ENCODE measurements at places on chromosomes 13 and 19. TPM values are rescaled to one million over a fixed set of nuclear protein-coding genes. Genes with fewer than 3 reads are reported as not detected.
A peak's percentile ranks its signal among the peaks of the same experiment; 100 is the strongest.

The TRAPPC5 gene
- 234 TPM for polyA plus RNA-seq

The C5AR1 gene
- not detected for polyA plus RNA-seq

The KCNRG gene
- polyA plus RNA-seq = 0.66 TPM

The KLK2 gene
- 0.47 TPM for polyA plus RNA-seq

The MISP gene
- not detected for polyA plus RNA-seq

The RASGRP4 gene
- not detected for polyA plus RNA-seq

The EFNB2 gene
- not detected for polyA plus RNA-seq

The FBXW9 gene
- 5.7 TPM for polyA plus RNA-seq

The NKPD1 gene
- polyA plus RNA-seq = not detected

- DNase-seq = no peak
Observed at GRCh38 chr13:73138638-73139491, 80.1 kb downstream of the KLF5 start.

GRCh38 chr19:1076951-1077350 is 10.0 kb downstream of the ARHGAP45 start:
- peak; percentile 94 for DNase-seq

DNA sequence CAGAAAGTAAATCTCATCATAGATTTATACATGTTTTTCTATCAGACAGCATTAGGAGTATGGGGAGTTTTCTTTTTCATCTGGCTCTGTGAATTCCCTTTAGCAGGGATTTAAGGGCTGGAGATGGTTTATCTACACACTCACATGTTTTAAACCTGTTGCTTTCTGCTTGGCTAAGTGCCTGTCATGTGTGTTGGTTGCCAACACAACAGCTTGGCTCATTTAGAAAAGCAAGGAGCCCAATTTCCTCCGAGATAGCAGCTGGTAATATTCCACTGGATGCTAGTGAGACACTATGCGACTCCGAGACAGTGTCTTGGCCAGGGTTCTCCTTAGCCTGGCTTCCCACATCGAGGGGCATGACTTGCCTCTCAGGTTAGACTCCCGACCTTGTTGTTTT is 83.3 kb downstream of the KLF5 start:
- DNase-seq = no peak

- DNase-seq = no peak
Observed at GRCh38 chr13:49459580-49459979, 15.5 kb downstream of the SETDB2 start.

DNA sequence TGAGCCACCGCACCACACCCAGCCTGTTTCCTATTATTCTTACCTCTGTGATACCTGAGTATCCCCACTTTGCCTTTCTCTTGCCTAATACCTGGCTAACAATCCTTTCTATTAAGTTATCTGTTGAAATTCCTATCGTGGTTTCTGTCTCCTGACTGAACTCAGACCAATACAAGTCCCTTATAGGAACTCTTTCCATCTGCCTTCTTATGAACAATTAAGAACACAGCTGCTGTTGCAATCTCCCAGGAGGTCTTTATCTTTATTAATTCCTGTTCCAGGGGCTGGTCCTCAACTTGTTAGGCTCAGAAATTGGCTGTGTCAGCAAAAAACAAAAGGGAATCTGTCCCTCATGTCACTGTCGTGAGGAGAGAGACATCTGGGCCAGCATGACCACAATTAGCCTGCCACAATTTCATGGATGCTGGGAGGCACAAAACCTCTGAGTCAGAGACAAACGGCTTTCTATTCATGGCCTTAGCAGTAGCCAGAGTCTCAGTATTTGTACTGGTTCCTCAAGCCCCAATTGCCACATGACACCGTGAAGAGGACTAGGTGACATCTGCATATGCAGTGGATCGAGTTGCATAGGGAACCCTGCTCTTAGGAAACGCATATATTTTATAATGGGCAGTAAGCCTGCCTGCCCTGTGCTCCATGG is 58.2 kb downstream of the NUFIP1 start:
- DNase-seq = no peak

GRCh38 chr13:81116461-81117282 is 775.7 kb upstream of the SPRY2 start:
- no peak for DNase-seq

- DNase-seq = no peak
Observed at GRCh38 chr13:79090552-79091124, 315.4 kb downstream of the RBM26 start.

GRCh38 chr19:48872884-48873475 is 759 bp downstream of the PPP1R15A start:
- peak; percentile 82 for DNase-seq

DNA sequence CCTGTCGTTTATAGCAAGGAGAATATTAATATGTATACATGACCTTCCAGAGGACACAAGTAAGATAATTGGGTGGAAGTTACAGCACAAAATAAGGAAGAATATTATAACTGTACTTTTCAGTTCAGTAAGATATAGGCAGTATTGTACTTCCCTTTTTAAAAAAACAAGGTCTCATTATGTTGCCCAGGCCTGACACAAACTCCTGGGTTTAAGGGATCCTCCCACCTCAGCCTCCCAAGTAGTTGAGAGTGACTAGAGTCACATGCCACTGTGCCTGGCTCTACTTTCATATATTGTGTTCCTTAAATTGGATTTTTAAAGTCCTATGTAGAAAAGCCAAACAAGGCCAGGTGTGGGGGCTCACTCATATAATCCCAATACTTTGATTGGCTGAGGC is 19.5 kb upstream of the MAB21L1 start:
- DNase-seq = no peak

DNA sequence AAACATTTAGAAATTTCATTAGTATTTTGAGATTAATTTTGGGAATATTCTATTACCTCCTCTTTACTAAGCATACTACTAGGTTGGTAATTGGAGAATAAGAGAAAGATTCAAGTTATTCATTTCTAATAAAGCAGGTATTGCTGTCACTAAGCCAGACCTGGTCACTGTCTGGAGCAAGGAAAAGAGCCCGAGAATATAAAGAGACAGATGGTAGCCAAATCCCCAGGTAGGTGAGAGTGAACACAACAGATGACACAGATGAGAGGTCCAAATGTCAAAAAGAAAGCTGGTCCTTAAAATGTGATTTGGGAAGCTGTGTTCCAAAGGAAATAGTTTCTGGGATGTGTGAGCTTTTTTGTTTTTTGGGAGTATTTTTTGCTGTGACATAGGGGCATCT is 128.6 kb downstream of the ZNF100 start:
- DNase-seq = no peak

DNA sequence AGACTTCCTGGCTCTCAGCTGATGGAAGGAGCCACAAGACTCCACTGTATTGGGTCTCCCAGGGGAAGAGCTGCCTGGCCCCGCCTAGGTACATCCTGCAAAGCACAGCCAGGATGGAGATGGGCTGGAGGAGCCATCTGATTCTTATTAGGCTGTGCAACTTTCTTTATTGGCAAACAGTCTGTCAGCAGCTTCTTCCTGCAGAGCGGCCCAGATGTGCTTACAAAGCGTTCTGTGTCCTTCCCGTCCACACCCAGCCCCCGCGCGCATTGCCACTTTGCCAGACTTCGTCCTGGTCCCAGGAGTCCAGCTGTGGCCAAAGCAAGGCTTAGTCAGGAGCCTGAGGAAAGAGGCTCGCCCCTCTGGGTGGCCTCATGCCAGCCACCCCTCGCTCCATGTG is 409.3 kb downstream of the ZNF536 start:
- no peak for DNase-seq

DNA sequence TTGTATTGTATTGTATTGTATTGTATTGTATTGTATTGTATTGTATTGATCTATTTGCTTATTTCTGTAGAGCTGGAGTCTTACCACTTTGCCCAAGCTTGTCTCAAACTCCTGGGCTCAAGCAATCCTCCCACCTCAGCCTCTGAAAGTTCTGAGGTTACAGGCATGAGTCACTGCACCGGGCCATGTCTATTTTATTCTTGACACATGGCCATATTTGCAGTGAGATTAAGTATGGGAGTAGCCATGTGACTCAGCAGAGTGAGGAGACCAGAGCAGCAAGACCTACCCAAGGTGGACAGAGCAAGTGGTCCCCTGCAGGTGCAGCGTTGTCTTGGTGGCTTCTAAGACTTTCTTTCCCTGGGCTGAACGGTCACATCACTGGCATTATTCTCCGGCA is 49.1 kb upstream of the UBAC2 start:
- DNase-seq = no peak

GRCh38 chr19:49692147-49692506 is 1.2 kb downstream of the CPT1C start:
- DNase-seq = no peak

DNA sequence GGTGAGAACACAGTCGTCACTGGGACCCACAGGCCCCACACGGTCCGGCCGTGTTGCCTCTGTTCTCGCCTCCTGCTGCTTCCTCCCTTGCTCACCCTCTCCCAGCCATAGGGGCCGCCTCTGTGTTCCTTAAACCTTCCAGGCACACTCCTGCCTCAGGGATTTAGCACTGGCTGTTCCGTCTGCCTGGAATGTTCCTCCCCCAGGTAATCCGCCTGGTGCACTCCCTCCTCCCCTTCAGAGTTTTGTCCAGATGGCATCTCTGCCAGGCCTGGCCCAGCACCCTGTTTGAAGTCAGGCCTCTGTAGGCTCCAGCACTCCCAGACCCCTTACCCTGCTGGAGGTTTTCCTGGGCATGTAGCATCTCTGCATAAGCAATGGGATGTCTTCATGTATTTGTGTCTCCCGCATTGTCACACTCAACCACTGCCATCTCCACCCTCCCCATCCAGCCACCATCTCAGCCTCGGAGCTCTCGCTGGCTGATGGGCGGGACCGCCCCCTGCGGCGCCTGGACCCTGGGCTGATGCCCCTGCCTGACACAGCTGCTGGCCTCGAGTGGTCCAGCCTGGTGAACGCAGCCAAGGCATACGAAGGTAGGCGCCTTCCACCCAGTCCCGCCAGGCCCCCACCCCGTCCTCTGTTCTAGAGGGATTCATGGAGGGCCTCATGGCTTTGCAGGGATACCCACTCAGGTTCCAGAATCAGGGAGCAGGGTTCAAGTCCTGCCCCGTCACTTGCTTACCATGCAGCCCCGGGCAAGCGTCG is 25.9 kb downstream of the DPF1 start:
- no peak for DNase-seq

DNA sequence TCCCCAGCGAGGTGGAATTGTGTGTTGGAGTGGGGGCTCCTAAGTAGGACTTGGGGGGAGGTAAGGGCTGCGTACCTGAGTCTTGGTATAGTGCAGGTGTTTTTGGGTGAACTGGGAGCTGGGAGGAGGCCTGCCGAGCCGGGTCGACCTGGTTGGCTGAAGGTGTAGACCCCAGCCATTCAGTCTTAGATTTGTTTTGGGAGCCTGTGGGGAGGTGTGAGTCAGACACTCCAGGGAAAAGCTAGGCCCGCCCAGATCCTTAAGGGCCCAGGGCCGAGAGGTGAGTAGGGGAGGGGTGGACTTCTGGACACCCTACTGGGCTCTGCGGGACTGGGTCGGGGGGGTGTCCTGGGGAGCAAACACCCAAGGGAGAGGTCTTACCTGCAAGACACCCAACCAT is 935 bp downstream of the CRB3 start:
- DNase-seq = no peak

- peak; percentile 93 for DNase-seq
Observed at GRCh38 chr19:17751103-17751911, at the start of gene FCHO1. Gene FCHO1, plus strand, starts transcription at chr19:17751477. Its CDS starts 3,688 bp downstream, at chr19:17755165.

DNA sequence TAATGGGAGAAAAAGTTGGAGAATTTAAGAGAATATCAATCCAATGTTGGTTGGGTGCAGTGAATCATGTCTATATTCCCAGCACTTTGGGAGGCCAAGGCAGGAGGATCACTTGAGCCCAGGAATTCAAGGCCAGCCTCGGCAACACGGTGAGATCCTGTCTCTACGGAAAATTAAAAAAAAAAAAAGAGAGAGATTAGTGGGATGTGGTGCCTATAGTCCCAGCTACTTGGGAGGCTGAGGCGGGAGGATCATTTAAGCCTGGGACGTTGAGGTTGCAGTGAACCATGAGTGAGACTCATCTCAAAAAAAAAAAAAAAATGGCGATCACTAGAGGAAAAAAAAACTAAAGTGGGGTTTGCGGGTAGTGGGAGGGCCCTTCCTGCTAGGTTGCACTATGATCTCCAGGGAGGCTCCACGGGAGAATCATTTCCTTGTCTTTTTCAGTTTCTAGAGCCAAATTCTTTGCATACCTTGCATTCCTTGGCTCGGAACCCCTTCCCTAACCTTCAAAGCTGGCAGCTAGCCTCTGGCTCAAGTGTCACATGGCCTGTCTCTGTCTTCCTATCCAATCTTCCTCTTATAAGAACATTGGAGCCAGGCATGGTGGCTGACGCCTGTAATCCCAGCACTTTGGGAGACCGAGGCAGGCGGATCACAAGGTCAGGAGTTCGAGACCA is 5.8 kb upstream of the ERCC2 start:
- no peak for DNase-seq

DNA sequence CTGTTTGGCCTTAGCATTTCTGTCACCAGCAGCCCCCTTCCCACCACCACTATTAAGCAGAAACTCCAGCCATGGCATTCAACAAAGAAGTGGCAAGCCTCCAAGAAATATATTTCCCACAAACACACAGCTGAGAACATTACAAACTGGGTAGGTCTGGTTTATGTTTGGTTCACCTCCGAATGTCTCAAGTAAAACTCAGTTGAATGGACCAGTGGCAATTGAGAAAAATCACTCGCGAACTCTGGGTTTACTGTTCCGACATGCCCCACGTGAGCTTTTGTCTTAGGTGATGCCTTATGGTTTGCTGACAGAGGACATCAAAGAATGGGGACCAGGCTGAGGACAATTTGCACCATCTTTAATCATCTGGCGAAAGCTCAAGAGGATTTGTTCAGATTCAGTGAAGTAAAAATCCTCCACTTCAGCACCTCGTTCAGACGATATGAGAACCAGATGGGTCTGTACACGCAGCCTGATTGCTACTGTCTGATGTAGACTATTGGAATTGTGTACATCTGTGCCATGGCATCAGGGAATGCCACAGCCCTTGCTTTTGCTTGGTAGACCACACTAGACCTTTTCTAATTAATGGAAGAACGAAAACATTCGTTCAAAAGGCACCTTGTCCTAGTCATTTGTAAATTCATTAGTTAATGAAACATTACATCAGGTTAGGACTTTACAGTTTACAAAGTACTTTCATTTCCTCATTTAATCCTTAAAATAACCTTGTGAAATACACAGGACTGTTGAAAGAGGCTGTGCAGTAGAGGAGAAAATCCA is 59.4 kb downstream of the SLC10A2 start:
- no peak for DNase-seq

DNA sequence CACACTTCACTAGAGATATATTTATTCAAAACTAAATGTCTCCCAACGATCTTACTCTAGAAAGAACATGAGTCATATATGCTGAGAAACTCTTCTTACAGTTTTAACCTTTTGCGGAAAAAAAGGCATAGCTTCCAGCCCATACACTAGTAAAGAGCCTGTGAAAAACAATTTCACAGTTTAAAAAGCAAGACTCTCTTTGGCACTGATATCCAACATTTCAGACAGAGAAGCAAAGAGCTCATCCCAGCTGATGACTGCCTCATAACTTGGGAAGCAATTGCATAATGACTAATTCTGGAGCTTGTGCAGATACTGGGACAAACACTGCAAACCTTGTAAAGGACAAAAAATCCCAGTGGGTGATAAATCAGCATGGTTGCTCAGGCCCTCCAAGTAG is 88.0 kb downstream of the ENOX1 start:
- no peak for DNase-seq

- no peak for DNase-seq
Observed at GRCh38 chr13:86383561-86383960, 584.3 kb upstream of the SLITRK6 start.

GRCh38 chr19:14114854-14115253 is 2.7 kb downstream of the PRKACA start:
- peak; percentile 48 for DNase-seq
